Pancreas (tissue), 10 donors: ENCODE measurements at places on chromosomes 16 and 17.

- no peak for DNase-seq
Observed at GRCh38 chr17:34386343-34386696, 23.3 kb upstream of the CCL1 start.

GRCh38 chr17:82031885-82032627 lies 578 bp downstream of the RAC3 start:
- DNase-seq = peak; percentile 61

GRCh38 chr17:40815381-40815780 lies 7.0 kb downstream of the KRT10 start:
- no peak for DNase-seq

DNA sequence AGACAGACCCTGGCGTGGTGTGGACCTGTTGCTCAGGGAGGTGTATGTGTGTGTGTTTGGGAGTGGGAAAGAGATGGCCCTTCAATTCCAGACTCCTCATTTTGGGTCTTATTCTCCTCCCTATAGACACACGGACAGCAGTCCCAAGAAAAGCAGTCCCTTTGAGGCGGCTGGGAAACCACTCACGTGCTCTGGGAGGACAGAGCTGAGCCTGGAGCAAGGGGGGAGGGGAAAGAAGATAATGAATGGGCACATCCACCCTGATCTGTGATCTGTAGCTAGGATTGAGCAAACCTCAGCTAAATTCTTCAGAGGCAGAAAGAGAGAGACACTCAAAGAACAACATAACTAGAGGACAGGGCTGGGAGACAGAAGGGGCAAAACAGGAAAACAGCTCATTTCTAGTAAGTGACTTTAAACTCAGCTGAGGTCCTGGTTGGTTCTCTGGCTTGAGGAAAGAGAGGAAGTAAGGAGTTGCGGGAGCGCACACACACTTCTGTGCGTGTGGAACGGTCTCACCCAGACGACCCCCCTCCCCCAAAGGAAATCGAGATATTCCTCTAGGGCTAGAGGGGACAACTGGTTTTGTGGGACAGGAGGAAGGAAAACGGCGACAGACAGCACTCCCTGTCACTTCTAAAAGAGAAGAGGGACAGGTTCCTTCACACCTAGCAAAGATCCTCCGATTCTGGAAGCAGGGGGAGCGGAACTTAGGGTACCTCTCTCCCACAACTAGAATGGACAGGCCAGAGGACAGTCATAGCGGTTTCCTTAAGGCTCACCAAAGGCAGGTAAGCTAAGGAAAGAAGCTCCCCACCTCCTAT lies 658 bp downstream of the RAB5C start:
- DNase-seq = no peak

DNA sequence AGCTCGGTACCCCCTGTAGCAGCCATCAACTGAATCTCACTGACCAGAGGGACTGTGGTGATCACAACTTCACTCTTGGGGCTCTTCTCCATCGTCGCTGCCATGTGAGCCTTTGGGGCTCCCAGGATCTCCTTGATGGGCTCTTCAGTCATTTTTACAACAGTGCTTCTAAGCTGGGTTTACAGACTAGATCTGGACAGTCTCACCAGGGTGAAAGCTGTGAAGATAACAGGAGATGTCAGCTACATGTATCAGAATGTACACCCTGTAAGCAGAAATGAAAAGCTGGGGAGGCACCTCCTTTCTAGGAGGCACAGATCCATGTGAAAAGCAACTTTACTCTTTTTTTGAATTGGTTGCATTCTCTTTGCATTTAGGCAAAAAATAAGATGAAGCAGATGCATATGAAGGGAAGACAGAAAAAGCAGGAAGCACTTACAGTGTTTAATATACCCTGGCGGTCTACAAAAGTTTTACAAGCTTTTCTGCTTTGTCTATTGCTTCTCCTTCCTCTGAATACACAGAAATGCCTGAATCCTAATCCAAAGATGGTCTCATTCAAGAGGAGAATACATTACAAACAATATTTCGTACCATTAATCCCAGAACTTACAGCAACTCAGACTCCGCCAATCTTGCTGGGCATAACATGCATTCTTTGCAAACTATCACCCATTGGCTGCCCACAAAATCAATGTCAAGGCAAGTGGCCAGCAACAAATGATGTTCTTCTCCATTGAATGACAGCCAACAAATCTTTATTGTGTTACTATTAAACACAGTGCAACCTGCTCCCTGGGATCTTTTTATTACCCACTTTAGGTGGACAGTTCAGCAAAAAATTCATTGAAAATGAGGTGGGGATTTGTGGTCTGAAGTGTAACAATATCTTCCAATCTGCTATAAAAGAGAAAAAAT lies 1.5 kb downstream of the TMEM100 start:
- no peak for DNase-seq

DNA sequence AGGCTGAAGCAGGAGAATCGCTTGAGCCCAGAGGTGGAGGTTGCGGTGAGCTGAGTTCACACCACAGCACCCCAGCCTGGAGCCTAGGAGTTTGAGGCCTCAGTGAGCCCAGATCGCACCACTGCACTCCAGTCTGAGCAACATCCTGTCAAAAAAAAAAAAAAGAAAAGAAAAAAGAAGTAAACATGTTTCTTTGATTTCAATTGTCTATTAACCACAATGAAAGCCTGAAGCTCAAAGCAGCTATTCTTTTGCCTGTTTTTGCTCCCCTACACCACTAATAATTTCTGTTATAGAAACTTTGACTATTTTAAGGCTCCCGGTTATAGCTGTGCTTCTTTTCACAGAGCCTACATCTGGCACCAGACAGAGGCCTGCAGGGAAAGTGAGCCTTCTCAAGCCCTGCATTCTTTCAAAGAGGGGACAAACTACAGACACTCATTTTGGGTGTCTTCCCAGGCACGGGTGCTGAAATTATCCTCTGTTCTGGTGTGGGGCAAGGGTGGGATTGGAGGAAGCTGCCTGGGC lies 14.2 kb upstream of the SLC52A1 start:
- DNase-seq = no peak

- DNase-seq = no peak
Observed at GRCh38 chr16:72422308-72422897, 250.4 kb upstream of the PMFBP1 start.

GRCh38 chr17:44935116-44935515 lies 12.5 kb downstream of the KIF18B start:
- DNase-seq = no peak

DNA sequence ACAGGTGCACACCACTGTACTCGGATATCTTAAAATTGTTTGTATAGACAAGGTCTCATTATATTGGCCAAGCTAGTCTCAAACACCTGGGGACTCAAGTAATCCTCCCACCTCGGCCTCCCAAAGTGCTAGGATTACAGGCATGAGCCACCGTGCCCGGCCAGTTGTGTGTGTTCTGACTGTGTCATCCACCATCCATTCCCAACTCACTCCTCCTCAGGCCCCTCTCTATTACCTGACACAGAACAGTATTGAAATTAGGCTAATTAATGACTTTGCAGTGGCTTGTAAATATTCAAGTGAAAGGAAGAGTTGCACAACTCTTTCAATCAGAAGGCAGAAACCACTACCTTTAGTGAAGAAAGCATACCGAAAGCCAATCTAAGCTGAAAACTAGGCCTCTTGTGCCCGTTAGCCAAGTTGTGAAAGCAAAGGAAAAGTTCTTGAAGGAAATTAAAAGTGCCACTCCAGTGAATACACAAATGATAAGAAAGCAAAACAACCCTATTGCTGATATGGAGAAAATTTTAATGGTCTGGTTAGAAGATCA lies 28.7 kb downstream of the GOSR1 start:
- DNase-seq = no peak

GRCh38 chr16:24839347-24839972 lies 6.3 kb upstream of the SLC5A11 start:
- DNase-seq = no peak

DNA sequence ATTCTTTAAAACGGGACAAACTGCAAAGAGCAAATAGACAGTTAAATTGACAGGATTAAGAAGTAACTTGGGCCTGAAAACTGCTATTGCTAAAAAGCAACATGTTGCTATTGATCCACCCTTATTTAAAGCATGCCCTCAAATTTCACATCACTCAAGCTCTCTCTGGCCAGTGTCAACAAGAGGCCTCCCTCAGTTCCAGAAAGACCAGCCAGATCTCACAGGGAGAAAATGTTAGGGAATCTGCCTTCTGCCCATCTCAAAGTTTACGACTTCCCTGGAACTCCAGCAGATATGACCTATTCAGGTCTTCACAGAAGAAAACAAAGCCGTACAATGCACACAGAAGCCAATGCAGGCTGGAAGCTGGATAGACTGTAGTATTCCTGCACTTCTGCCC lies 8.9 kb downstream of the CFAP20 start:
- no peak for DNase-seq

DNA sequence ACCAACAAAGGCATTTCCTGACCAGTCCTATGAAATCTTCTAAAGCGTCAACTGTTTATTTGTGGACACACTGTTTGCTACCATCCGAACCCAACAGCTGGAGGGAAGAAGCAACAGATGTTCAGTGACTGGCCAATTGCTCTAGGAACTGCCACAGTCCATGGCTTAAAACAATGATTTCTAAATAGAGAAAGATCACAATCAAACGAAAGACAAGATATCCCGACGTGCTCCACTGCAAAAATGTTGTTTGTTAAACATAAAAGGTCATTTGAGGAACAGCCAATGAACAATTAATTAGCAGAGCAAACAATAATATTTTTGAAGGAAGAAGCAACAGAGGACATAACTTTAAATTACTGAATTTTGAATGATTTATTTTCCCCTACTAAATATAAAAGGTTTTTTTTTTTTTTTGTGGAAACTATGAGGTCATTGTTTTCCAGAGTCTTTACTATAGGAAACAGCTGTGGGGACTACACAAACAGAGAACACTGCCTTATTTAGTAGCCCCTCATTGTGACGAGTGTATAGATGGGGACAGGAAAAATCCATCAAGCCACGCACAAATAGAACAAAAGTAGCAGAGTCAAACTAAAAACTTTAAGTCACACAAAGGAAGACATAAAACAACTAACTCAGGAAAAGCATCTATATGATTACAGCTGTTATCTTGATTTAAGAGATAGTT lies 17.2 kb downstream of the USP31 start:
- no peak for DNase-seq

DNA sequence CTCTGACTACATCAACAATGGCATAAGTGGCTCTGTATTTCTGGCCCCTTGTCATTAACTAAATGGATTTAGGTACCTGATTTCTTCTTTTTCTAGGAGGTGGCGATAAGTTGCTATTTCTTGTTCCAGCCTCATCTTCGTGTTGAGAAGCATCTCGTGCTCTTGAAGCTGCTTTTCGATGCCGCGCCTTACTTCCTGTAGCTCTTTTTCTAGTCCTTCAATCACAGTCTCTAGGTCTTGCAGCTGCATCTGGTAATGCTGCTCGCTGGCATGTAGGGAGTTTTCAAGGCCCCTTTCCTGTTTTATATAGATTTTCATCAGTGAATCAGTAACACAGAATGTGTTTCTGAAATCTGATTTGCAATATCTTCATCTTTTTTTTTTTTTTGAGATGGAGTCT lies 5.1 kb downstream of the KRT222 start:
- no peak for DNase-seq

GRCh38 chr17:79760197-79760906 lies 17.6 kb upstream of the CBX2 start:
- DNase-seq = no peak

- DNase-seq = no peak
Observed at GRCh38 chr17:1423456-1424135, 23.6 kb upstream of the YWHAE start.

DNA sequence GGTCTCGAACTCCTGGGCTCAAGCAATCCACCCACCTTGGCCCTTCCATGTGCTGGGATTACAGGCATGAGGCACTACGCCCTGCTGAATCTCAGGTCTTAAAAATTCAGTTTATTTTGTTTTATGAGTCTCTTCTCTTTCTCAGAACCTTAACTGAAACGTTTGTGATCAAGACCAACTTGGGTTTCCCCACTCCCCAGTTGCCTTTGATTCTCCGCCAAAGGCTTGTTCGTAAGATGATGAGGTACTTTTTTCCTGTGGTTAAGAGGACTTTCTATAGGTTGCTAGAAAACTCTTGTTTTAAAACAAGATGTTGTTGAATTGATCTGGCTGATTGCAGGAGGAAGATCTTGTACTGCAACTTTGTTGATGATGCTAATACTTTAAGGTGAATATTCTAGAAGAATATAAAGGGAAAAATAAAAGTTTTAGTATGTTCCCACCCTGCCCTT lies 11.7 kb downstream of the ABCC1 start:
- DNase-seq = no peak

GRCh38 chr16:85825326-85825725 lies 25.8 kb downstream of the COX4I1 start:
- no peak for DNase-seq

DNA sequence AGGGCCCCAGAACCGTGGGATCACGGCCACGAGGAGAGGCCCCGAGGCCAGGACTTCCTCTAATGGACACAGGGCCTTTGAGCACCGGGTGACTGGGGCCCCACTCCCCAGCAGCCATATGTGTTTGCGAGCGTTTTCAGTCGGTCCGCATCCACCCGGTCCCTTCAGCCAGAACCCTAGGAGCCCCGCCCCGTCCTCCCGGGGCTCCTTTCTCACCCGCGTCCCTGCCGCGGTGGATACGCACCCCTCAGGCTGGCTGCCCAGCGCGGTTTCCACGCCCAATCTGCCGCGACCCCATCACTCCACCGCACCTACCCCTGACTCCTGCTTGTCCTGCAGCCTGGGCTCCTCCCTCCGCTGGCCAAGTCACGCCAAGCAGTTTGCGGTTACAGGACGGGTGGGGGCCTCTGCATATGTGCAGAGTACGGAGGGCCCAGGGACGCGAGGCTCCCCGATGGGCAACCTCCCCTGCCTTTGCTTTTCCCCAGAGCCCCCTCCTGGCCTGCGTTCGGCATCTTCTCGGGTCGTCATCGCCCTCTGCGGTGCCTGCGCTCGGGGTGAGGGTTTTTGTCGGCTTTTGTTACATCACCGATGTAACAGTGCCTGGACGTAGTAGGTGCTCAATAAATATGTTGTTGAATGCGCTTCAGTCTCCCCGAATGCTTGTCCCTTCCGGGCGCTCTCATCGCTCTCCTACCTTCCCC lies 1.0 kb upstream of the TTYH2 start:
- DNase-seq = no peak

GRCh38 chr16:2415085-2415484 lies 14.2 kb upstream of the CCNF start:
- no peak for DNase-seq

GRCh38 chr17:64240261-64240740 lies 22.8 kb downstream of the TEX2 start:
- no peak for DNase-seq

- DNase-seq = no peak
Observed at GRCh38 chr16:24836836-24837235, 8.9 kb upstream of the SLC5A11 start.

- DNase-seq = no peak
Observed at GRCh38 chr16:56909527-56909979, 22.4 kb upstream of the HERPUD1 start.
